ENCODE measurements at places on chromosomes 7 and 10.

GRCh38 chr10:119090026-119090795 lies 9.6 kb upstream of the EIF3A start:
- no peak for DNase-seq

DNA sequence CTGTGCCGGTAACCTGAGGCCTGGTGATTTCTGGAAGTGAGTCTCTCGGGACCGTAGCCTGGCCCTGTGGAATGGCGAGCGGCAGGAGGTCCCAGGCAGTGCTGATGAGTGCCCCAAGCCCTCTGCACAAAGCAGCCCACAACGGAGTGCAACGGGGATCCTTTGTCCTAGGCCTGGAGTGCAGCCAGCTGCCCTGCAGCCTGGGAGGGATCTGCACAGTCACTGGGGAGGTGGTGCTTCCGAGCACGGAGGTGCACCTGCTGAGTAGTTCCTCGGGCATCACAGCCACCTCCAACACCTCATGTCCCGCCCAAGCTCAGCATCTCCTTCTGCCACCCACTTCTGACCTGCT lies 162.8 kb upstream of the ZMIZ1 start:
- no peak for DNase-seq

- no peak for DNase-seq
Observed at GRCh38 chr10:3503299-3503698, 281.7 kb downstream of the KLF6 start.

GRCh38 chr7:84953234-84953633 lies 233.6 kb downstream of the SEMA3D start:
- DNase-seq: no peak

GRCh38 chr10:560314-560992 lies 129.0 kb downstream of the DIP2C start:
- no peak for DNase-seq

DNA sequence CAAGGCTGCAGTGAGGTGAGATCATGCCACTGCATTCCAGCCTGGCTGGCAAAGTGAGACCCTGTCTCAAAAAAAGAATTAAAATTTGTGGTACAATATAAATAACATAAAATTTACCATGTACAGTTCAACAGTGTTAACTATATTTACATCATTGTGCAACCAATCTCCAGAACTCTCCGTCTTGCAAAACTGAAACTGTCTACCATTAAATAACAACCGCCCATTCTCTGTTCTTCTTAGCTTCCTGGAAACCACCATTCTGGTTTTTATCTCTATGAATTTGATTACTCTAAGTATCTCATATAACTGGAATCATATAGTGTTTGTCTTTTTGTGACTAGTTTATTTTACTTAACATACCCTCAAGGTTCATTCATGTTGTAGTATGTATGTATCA lies 167.6 kb downstream of the AUTS2 start:
- DNase-seq: no peak

DNA sequence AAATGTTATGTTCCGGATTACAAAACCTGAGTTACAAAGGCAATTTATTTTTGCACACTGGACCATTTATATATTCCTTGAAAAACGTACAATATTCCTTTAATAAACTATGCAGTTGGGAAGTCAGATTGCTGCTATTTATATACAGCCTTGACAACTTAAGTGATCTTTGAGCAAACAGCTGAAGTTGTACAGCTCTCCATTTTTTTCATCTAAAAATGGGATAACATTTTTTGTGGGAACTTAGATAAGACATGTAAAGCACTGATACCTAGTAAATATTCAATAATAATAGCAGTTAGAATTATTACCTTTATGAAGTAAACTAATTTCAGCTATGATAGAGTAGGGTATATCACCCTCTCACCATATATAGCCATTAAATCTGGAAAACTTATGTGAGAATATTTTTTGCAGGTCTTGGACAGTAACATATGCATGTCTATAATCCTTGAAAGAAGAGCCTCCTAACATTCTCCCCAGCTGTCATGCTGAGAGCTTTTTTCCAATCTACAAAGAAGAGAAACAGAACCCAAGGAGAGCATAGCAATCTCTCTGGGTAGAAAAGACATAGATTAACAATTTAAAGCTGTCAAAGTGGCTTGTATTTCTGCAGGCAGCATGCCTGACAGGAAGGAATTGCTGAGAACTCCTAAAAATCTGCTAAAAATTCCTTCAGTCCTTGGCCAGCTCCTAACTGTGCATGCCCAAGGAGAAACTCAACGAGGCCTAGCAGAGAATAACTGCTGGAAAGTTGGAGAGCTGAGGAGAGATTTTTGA lies 326.0 kb downstream of the CRPPA start:
- DNase-seq: no peak

GRCh38 chr10:78543749-78544362 lies 510.2 kb downstream of the RPS24 start:
- DNase-seq: no peak

DNA sequence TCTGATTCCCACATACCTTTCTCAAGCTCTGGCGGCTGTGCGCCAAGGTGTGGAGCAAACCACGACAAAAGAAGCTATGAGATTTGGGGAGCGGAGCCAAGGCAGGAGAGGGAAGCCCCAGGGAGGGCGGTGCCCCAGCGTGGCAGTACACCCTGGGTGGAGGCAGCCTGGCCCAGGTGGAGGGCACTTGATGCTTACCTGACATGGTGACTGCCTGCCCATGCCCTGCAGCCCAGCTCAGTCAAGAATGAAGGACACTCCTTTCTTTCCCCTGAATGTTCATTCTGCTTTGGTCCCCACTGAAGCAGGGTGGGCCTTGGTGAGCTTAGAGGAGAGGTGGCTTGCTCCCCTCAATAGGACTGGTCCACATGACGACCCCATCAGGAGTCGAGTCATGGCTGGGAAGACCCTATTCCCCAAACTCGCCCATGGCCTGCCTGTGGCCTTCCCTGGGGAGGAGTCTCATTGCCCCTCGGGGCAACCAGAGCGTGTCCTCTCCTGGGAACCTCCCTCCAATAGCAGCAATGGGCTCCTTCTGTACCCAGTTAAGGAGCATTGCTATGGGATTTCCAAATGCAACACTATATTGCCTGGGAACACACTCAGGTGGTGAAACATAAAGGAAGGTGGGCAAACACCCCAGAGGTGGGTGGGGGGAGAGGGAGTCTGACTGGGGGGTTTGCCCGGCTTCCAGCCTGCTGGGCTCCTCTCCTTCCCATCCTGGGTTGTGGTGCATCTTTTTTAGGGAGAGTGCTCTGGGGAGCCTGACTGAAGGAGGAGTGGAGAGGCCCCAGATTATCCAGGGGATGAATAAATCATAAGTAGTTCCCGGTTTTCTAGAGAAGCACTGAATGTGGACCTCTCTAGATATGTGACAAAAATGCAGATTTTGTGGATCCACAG lies 22.7 kb downstream of the RAMP3 start:
- no peak for DNase-seq

DNA sequence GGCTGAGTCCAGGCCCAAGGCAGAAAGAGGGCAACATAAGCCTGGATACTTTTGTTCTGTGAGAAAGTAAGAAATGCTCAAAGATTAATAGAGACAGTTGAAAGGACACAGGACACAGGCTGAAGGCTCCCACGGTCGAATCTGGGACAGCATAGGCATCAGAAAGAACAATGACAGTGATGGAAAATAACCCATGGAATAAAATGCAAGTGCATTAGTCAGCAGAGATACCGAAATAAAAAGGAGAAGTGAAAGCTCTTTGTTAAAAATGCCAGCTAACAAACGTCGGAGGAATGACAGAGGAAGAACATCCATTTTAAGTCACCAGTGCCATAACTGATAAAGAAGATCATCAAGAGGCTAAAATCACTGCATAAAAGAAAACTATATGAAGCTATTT lies 19.6 kb upstream of the AGAP5 start:
- no peak for DNase-seq

GRCh38 chr10:96014473-96015102 lies 28.8 kb upstream of the CCNJ start:
- DNase-seq: no peak

- DNase-seq: peak; percentile 75
Observed at GRCh38 chr10:25174461-25175230, at the start of gene GPR158. Gene GPR158, plus strand, starts transcription at chr10:25175001. Its CDS starts 420 bp downstream, at chr10:25175421.

DNA sequence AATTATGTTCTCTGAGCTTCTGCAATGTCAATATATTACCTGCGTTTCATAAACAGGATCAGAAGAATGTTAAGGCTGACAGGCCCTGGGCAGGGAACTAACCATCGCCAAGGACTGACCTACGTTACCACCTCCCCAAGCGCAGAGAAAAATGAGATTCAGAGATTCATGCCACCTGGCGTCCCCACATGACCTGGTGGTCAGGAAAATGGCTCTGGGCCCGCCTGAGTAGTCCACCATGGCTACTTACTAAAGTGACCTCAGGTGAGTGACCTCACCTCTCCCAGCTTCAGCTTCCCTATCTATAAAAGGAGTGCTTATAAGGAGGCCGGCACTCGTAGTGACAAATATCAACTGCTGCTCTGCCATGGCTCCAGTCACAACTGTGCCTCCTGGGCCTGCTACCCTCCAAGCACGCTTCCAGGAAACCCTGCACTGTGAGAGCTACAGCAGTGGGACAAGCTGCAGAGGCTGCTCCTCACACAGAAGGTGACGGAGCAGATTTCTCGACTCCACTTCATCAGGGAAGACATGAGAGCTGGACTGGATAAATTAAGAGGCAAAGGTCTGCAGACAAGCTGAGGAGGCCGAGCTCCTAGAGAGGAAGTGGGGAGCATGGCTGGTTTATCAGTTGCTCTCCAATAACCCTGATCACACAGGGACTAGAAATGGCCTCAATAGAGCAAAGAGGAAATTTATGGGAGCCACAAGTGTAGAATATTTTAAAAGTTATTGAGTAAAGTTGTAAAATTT lies 103.0 kb downstream of the RNF216 start:
- DNase-seq: no peak

- DNase-seq: no peak
Observed at GRCh38 chr10:22992075-22992474, 64.2 kb downstream of the ARMC3 start.

GRCh38 chr7:7696458-7697119 lies 21.8 kb downstream of the RPA3 start:
- DNase-seq: no peak

Data from kidney capillary endothelial cell (primary cell).